ENCODE measurements at places on chromosomes 7 and 10.

GRCh38 chr7:26198133-26198780 is 2.3 kb downstream of the HNRNPA2B1 start:
- DNase-seq: no peak

GRCh38 chr10:132375116-132375794 is 21.7 kb upstream of the PWWP2B start:
- no peak for DNase-seq

- DNase-seq: no peak
Observed at GRCh38 chr7:114822131-114822530, 99.8 kb upstream of the MDFIC start.

DNA sequence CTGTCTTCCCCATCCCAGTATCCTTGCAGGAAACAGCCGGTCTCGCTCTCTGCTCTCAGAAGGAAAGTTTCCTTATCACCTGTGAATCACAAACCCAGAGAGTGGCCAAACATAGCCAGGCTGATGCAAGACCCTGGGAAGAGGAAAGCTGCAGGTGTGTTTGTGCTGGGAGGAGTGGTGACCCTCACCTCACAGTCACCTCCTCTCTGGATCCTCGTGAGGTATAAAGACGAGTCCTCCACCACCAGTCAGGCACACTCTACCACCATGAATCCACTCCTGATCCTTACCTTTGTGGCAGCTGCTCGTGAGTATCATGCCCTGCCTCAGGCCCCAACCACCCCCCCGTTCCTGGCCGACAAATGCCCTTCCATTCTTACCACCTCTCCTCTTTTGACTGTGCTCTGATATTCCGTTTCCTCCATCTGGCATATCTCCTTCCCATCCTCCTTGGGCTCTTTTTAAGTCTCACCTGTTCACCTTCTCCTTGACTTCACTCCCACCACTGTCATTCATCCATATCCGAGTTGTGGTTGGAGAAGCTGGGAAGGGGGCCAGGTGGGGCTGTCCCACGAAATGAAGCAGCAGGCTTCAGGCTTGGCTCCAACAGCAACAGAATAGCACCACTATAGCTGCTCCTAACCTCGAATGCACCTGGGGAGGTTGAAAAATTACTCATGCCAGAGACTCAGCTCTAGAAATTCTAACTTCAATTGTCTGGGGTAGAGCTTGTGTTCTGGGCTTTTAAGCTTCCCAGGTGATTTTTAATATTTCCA is at the start of gene PRSS1:
PRSS1 (plus strand) TSS at position 255 of the 776 bp plus-strand sequence; CDS start at position 268, 13 bp downstream.
- DNase-seq: no peak

DNA sequence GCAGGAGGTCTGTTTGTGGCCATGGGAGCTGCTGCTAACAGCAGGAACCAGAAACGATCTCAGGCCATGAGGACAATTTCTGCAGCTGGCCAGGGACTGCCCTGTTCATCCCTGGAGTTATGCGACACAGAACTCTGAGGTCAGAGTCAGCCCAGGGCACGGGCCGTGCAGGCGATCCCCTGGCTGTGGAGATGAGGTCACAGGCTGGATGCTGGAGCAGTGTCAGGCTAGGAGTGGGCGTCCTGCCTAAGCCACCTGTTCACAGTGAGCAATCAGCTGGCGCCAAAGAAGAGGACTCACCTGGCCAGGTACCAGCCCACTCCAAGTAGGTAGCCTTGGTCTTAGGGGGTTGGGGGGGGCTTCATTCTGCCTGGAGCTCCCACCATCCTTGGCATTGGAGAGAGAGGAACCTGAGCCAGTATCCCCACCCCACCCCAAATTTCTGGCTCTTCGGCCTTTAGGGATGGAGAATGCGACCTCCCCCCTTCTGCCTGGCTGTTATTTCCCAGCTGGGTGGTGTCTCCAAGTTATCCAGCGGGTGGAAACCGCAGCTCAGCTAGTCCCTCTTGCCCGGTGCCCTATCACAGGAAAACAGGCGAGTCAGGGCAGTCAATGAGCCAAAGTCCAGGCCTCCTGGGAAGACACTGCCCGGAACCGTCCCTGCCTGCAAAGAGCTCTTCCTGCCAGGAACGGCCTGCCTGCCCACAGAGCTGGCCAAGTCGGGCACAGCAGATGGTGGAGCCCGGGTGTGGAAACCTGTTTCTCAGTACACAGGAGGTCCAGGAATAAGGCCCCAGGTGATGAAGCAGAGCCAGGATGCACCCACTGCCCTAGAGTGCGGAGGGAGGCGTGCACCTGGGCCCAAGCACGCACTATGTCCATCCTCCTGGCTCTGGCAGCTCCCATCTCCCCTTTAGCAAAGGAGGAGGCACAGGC is 1.8 kb upstream of the TTYH3 start:
- no peak for DNase-seq

DNA sequence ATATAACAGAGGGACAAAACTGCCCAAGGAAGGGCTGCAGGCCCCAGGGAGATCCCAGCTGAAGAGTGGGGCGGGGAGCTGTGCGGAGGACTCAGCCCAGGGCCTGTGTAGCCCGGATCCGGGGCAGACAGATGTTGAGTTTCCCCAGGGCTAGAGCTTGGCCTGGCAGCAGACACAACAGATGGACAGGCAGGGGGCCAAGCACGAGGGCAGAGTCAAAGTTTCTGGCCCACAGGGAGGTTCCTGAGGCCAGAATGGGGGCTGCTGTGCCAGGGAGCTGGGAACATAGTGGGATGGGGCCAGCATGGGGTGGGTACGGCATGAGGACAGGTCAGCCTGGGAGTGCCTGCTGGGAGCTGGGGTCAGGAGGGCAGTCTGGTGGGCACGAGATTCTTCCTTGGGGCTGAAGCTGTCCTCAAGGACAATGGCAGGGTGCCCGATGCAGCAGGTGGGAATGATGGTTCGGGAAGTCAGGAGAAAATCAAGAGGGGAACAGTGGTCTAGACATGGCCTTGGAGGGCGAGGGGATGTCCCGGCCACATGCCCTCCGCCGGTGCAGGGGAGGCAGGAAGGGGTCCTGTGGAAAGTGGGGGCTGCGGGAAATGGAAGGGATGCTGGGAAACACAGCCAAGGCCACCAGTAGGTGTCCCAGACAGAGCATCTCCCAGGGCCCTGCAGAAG is 519.1 kb upstream of the FOXK1 start:
- no peak for DNase-seq

Measured in RPMI7951 (cell line).